Airway epithelial cell (primary cell): ENCODE measurements at places on chromosomes 5 and 9. TPM values are rescaled to one million over a fixed set of nuclear protein-coding genes. Genes with fewer than 3 reads are reported as not detected.

SPOCK1 gene
- total RNA-seq, result 16.4 and 27.6 TPM in 2 replicates

GTF3C4 gene
- 9.2 and 11.8 TPM in 2 replicates for total RNA-seq

FRMD3 gene
- total RNA-seq, result 0.33 and 0.56 TPM in 2 replicates

IFNA16 gene
- not detected in 2 replicates for total RNA-seq

RLN1 gene
- total RNA-seq, result 1.5 TPM in 1 of 2 replicates, not detected in the other
